ENCODE measurements at places on chromosomes 7 and 10.

DNA sequence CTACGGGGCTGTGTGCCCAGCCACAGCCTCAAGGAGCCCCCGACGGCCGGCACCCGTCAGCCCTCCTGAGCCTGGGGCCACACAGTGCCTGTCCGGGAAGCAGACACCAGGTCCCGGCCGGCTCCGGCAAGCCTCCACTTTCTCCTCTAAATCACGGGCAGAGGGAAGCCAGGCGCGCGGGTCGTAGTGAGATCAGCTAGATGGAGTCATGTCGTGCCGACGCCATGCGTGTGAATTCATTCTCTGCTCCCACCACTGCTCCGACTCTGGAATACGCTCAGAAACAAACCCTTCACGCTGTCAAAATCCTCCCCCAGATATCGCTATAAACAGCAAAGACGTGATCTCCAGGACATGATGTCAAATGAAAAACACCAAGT is 93.7 kb upstream of the DNAAF5 start:
- DNase-seq = no peak

DNA sequence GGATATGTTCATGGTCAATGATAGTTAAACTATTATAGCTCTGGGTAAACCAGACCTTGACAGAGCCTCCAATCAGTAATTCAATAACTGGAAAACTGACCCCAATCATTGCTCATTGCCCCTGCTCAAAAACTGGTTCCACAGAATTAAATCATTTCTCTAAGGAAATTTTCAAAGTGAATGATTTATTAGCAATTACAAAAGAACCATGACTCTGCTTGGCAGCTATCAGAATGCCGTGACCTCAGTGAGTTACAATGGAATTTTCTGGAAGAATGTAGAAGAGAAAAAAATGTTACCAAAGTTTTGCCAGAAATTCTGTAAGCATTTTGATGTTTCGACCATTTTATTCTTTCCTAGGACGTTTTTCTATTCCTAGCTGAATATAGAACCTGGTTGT is 106.8 kb upstream of the APBB1IP start:
- no peak for DNase-seq

- DNase-seq = no peak
Observed at GRCh38 chr7:121204537-121204936, 124.3 kb upstream of the WNT16 start.

GRCh38 chr10:3096149-3096548 is 28.8 kb downstream of the PFKP start:
- DNase-seq = peak; percentile 55

GRCh38 chr7:151697942-151698341 is 178.2 kb upstream of the RHEB start:
- DNase-seq = no peak

DNA sequence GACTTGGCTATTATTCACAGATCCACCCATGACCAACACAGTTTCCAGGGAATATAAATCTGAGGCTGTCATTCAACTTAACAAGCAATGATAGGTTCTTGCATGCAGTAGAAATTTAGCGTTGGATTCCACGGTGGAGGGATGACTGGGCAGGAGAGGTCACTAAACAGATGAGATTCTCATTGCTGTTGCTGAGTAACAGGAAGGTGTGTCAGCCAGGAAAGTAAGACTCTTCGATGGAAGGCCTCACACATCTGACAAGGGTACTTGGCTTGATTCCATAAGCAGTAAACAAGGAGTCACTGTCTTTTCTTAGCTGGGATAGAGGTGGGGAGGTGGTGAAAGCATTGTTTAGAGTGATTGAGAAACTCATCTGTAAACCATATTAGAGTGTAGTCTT is 1152.0 kb downstream of the SORCS3 start:
- no peak for DNase-seq

DNA sequence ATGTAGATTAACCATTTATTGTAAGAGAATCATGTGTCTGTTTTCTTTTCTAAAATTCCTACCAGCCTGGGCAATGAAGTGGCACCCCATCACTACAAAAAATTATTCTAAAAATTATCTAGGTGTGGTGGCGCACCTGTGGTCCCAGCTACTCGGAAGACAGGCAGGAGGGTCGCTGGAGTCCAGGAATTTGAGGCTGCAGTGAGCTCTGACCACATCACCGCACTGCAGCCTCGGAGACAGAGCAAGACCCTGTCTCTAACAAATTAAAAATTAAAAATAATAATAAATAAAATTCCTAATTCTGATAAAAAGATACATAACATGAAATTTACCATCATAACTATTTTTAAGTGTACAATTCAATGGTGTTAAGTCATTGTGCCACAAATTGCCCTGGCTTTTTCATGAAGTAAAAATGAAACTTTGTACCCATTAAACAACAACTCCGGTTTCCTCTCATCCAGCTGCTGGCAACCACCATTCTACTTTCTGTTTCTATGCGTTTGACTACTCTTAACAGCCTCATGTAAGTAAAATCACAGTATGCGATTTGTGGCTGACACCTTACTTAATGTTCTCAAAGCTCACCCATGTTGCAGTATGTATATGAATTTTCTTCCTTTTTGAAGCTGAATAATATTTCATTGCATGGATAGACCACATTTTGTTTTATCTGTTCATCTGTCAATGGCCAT is 20.6 kb upstream of the USP6NL start:
- no peak for DNase-seq

- DNase-seq = no peak
Observed at GRCh38 chr10:68163735-68164134, 54.4 kb downstream of the MYPN start.

DNA sequence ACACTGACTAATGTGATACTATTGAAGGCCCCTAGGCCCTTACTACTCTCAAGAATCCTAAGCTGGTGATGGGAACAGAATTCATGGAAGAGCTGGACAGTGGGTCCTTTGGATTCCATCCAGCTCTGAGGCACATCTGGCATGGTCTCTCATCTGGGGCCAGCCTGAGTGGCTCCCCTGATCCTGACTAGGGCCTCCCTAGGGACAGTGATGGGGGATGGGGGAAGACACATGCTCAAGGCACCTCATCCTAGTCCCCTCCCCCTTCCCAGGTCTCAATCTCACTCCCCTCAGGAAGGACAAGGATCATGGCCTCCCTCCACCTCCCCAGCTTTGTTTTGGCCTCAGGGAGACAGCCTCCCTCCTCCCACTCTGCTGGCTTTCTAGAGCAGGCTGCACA is 1.8 kb downstream of the KCNIP2 start:
- DNase-seq = no peak

- no peak for DNase-seq
Observed at GRCh38 chr10:85611746-85612377, 754.7 kb downstream of the GRID1 start.

GRCh38 chr7:50418086-50418515 is 32.0 kb downstream of the FIGNL1 start:
- peak; percentile 95 for DNase-seq

DNA sequence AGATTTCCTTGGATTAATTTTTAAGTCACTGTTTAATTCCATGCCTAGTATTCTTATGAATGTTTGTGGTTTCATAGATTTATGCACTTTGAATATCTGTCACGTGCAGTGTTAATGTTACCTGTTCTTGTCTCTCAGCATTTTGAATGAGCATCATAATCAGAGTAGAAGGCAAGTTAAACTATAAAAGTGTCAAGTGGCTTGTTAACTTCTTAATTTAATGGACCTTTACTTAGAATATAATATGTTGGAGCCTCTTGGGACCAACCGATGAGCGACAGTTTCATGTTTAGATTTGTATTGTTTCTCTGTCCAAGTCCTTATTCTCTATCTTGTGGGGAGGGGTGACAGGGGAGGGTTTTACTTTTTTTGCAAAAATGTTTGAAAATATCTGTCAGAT is 50.6 kb upstream of the MTURN start:
- no peak for DNase-seq

DNA sequence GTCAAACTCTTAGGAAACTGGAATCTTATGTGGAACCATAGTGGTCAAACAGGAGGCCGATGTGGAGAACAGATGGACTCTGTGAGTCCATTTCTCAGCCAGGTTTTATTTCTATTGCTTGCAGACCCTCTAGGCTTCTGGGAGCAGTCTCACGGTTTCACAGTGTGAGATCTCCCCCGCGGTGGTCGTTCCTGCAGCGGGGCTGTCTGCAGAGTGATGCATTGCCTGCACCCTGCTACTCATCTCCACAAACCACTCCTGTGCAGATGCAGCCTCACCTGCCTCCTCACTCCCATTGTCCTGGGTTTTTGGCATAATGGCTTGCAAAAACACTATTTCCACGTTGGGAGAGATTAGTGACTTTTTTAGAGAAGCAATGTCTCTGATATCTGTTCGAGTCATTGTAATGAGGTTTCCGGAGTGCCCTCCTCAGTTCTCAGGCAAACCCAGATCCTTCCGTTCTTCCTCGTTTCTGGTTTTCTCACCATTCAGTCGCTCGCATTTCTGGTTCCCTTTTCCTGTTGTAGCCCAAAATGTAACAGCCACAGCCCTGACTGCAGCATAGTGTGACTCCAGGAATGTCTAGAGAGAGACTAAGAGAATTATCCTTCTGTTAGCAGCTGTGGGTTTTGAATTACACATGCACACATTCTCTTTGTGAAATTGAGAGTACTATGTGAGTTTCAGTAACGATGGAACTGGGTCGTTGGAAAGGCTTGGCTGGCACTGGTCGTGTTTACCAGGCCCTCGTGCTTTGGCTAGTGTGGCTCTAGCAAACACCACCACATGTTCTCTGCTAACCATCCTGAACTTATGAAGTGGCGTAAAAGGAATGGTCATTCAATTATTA is 30.2 kb downstream of the ACADSB start:
- DNase-seq = peak; percentile 42

- peak; percentile 17 for DNase-seq
Observed at GRCh38 chr7:158933468-158934139, 77.2 kb downstream of the DYNC2I1 start.

- no peak for DNase-seq
Observed at GRCh38 chr7:50251765-50252164, 52.8 kb upstream of the IKZF1 start.

- DNase-seq = peak; percentile 86
Observed at GRCh38 chr7:129401228-129401966, 32.8 kb upstream of the STRIP2 start.

- DNase-seq = no peak
Observed at GRCh38 chr7:121373177-121373576, 22.9 kb downstream of the FAM3C start.

- no peak for DNase-seq
Observed at GRCh38 chr10:73763343-73763742, 18.5 kb upstream of the CHCHD1 start.

- DNase-seq = peak; percentile 53
Observed at GRCh38 chr10:17414484-17414883, 39.9 kb downstream of the ST8SIA6 start.

GRCh38 chr10:18683427-18683826 is 24.2 kb downstream of the ARL5B start:
- DNase-seq = no peak

- DNase-seq = no peak
Observed at GRCh38 chr7:40579401-40579800, 444.6 kb downstream of the SUGCT start.

DNA sequence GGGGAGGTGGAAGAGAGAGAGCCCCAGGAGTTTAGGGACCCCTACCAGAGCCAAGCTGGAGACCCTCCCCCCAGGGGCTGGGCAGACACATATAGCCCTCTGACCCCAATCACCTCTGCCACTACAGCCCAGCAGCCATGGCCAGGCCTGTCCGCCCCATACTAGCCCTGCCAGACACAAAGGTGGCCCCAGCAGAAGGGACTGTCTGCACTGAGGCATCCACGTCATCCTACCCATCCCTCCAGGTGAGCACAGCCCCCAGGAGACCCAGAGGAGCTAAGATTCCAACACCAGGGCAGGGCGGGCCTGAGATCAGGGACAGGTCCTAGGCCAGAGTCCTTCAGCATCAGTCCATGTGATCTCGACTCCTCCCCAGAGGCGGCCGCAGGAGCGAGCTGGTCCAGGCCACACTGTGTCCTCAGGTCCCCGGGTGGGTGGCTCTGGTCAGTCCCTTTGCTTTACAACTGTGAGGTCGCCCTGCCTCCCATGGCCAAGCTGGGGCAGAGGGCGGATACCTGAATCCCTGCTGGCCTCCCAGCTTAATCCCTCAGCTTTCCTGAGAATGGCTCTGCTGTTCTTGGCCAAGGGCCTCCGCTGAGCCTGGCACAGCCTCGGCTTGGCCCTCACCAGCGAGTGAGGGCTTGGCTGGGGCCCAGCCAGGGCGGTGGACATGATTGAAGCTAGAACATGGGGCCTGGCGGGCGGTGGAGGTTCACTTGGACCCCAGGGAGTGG is 14.3 kb upstream of the ELN start:
- DNase-seq = no peak

DNA sequence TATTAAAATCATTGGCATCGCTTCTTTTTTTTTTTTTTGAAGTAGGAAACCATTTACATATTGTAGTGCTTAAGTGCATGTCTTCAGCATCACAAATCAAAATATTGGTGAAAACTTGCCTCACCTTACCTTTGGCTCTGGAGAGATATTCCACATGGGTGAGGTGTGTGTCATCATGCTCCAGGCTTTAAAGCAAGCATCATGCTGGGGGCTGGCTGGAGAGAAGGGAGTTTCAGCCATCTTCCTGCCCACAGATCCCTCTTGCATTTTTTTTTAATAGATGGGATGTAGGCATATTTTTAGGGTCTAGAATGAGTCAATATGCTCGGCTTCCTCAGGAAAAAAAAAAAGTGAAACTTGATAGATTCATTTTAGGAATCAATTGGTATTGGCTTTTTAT is 2.3 kb upstream of the INSYN2A start:
- no peak for DNase-seq

DNA sequence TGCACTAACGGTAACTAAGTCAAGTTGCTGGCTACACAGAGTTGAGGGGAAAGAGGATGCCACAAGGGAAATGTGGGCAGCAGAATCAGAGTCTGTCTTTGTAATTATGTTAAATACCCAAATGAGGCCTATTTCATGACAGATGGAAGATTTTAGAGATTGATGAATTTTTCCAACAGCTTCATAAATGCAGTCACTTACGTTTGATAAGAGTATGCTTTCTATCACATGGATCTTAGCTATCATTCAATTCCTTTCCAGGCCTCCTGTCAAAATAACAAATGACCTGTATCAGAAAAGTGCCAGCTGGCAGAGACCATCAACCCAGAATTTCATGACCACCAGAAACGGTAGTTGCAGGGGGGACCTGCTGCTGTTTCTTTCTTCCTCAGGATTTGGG is 148.4 kb upstream of the PLPP4 start:
- DNase-seq = no peak

DNA sequence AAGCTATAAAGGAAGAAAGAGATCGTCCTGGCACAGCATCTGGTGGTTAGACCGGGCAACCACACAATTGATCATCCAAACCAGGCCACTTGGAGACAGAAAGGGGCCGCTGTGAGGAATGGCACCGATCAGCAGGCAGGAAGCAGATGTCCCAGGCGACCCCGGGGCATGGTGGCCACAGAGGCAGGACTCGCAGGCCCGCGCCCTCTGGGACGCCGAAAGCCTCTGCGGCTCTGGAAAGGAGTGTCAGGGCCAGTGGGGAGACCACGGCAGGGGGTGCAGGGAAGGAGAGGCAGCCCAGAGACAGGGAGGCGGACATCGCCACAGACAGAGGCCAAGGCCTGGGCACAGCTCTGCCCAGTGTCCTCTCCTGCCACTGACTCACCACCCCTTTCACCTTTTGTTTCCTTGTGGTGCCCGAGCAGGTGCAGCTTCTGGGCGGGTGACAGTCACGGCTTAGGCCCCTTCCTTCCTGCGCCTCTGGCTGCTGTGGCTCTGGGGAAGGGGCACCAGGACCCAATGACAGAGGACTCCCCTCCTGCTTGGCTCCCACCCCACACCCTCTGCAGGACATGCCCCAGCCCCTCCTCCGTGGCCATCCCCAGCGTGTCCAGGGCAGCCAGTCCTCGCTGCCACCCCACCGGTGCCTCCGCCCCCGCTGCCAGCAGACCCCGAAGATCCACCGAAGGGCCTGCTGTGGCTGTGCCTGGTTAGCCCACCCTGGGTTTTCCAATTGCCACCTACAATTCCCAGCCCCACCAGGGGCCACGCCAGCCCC is 10.9 kb downstream of the STK32C start:
- DNase-seq = no peak
